ENCODE measurements at places on chromosomes 13 and 19. TPM values are rescaled to one million over a fixed set of nuclear protein-coding genes. Genes with fewer than 3 reads are reported as not detected.

GRCh38 chr13:104530741-104531140 lies 1464.5 kb upstream of the SLC10A2 start:
- no peak overlapping the region for H3K4me3 ChIP-seq
- H3K4me1 ChIP-seq = no peaks in the 10 kb centered on the region
- H3K36me3 ChIP-seq = no peaks in the 10 kb centered on the region
- no peaks in the 10 kb centered on the region for H3K27me3 ChIP-seq

- no peaks in the 10 kb centered on the region for H3K27me3 ChIP-seq
- no peaks in the 10 kb centered on the region for H3K4me1 ChIP-seq
- no peak for DNase-seq
- no peak overlapping the region for H3K4me3 ChIP-seq
- peaks cover 9% of the 10 kb centered on the region for H3K36me3 ChIP-seq
- H3K27ac ChIP-seq = no peak overlapping the region
Observed at GRCh38 chr19:24054044-24054935, 32.7 kb upstream of the ZNF254 start.

The MAU2 gene
- 56.7 TPM for total RNA-seq

The TMIGD2 gene
- 0.74 TPM for total RNA-seq

The KDELR1 gene
- total RNA-seq = 233 TPM

- no peak overlapping the region for H3K27ac ChIP-seq
- DNase-seq = no peak
- no peaks in the 10 kb centered on the region for H3K27me3 ChIP-seq
- no peak overlapping the region for H3K4me3 ChIP-seq
- H3K4me1 ChIP-seq = no peaks in the 10 kb centered on the region
Observed at GRCh38 chr19:5145521-5146511, 176.9 kb downstream of the KDM4B start.

- H3K27ac ChIP-seq = no peak overlapping the region
- no peaks in the 10 kb centered on the region for H3K27me3 ChIP-seq
- H3K36me3 ChIP-seq = no peaks in the 10 kb centered on the region
- no peak overlapping the region for H3K4me3 ChIP-seq
- DNase-seq = no peak
Observed at GRCh38 chr13:107117327-107118012, 549.5 kb upstream of the ARGLU1 start.

DNA sequence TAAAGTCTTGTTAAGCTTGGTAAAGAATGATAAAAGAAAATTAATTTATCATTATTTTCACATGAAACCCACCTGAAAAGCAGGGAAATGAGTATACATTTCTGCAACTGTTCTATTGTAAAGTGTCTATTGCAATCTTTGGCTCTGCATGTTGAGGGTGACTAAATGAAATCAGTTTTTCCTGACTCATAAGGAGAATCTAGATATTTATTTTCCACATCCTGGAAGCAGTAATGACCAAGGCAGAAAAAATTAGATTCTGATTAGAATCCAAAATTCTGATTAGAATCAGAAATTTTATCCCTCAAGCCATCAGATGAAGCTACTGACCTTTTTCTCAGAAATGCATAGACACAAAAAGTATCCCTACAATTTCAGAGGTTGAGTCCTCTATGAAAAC lies 178.4 kb downstream of the MYO16 start:
- H3K27ac ChIP-seq = no peak overlapping the region
- H3K36me3 ChIP-seq = no peaks in the 10 kb centered on the region
- no peaks in the 10 kb centered on the region for H3K4me1 ChIP-seq
- H3K27me3 ChIP-seq = no peaks in the 10 kb centered on the region
- DNase-seq = no peak
- H3K4me3 ChIP-seq = no peak overlapping the region

DNA sequence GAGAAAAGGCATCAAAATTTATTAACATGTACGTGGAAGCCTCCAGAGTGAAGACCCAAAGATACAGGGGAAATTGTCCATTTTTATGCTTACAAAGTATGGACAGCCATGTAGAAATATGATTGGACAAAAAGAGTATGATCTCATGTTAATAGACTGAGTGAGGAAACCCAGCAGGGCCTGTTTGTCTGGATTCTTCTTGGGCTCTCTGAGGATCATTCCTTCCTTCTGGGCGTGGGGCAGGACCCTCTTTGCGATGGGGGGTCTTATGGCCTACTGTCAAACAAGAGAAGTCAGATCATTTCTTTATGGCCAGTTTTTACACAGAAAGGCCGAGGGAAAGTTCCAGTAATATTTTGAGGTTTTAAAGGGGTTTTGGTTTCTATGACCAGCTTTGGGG lies 110.8 kb downstream of the ESD start:
- no peak for DNase-seq
- no peaks in the 10 kb centered on the region for H3K27me3 ChIP-seq
- H3K4me3 ChIP-seq = no peak overlapping the region
- no peak overlapping the region for H3K27ac ChIP-seq

DNA sequence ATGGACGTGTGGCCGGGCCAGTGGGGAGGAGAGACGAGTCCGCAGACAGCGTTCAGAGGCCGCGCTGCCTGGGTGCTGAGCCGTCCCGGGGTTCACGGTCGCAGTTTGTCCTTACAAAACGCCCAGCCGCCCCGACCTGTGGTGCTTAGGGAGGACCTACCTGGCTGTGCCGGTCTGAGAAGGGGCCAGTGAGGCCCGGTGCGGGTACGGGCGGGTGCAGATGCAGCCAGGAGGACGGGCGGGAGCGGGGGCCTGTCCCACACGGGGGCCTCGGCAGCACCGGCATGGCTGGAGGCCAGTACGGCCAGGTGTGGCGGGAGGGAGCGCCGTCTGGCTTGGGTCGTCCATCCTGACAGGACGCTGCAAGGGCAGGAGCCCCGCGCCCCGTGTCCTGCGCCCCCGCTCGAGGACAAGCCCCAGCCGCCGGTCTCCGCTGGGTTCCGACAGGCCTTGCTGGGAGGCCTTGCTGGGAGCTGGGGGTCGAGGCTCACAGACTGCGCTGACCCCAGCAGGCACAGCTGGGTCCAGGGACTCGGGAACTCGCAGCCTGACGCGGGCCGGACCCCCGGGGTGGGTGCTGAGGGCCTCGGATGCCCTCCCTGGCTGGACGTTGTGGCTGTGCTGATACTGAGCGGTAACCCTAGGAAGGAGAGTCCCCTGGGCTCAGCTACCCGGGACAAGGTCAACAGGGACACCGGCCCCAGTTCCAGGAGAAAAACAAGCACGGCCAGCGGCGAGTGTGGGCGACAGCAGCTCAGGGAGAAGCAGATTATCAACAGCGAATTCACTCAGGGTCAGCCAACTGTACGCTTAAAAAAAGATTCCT lies 5.3 kb upstream of the PROZ start:
- peaks cover 5% of the 10 kb centered on the region for H3K4me1 ChIP-seq
- H3K27ac ChIP-seq = no peak overlapping the region
- H3K36me3 ChIP-seq = no peaks in the 10 kb centered on the region

- H3K27me3 ChIP-seq = no peaks in the 10 kb centered on the region
- H3K4me3 ChIP-seq = no peak overlapping the region
- H3K36me3 ChIP-seq = no peaks in the 10 kb centered on the region
- H3K4me1 ChIP-seq = no peaks in the 10 kb centered on the region
Observed at GRCh38 chr13:41224113-41225110, 30.0 kb upstream of the KBTBD7 start.

DNA sequence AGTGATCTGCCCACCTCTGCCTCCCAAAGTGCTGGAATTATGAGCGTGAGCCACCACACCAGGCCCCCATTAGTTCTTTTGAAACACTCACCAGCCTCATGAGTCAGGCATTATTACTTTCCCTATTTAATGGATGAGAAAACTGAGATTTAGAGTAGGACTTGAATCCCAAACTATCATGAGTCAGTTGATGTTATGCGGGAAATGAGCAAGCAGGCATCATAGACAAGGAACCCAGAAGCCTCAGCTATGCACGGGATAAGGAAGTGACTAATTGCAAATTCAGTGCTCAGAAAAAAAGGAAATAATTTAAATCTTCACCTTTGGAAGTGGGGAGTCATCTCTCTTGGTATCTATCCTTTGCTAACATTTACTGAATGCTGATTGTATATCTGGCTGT lies 217.5 kb downstream of the ABCC4 start:
- DNase-seq = no peak
- no peaks in the 10 kb centered on the region for H3K36me3 ChIP-seq
- H3K4me1 ChIP-seq = no peaks in the 10 kb centered on the region
- no peaks in the 10 kb centered on the region for H3K27me3 ChIP-seq

DNA sequence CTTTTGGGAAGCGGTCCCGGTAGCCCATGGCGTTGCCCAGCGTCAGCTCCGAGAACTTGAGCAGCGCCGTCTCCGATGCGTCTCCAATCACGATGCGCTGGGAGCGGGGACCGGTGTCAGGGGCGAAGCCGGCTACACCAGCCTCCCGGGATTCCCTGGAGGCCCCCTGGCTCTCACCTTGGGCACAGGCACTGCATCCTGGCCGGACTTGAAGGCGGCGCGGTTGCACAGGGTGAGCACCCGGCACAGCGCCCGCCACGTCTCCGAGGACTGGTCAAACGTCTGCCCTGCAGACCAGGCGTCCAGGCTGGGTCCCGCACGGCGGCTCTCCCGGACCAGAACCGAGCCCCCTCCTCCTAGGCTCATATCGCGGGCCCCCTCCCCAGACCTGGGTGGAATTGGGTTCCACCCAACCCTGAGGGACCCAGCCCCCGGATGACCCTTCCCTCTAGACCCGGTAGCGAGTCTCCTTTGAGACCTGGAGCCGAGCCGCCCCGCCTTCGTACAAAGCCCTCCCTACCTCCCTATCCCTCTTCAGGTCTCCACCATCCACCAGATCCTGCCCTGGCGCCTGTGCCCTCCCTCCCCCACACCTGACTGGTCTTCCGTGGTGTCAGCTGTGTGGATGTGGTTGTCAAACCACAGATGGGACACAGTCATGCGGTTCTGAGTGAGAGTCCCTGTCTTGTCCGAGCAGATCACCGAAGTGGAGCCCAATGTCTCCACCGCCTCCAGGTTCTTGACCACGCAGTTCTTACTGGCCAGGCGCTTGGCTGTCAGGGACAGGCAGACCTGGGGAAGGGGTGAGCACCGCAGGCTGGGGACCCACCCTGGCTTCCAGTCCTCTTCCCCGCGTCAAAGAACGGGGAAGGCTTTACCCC lies 4.8 kb downstream of the ATP4A start:
- DNase-seq = no peak
- no peaks in the 10 kb centered on the region for H3K36me3 ChIP-seq
- H3K27me3 ChIP-seq = peaks cover 13% of the 10 kb centered on the region

- H3K27ac ChIP-seq = no peak overlapping the region
- H3K27me3 ChIP-seq = no peaks in the 10 kb centered on the region
- no peaks in the 10 kb centered on the region for H3K36me3 ChIP-seq
- DNase-seq = peak; percentile 32
- no peak overlapping the region for H3K4me3 ChIP-seq
Observed at GRCh38 chr13:25085125-25085742, 10.7 kb upstream of the PABPC3 start.

GRCh38 chr19:31226151-31226935 lies 122.9 kb downstream of the TSHZ3 start:
- no peak for DNase-seq
- H3K36me3 ChIP-seq = no peaks in the 10 kb centered on the region
- H3K27me3 ChIP-seq = no peaks in the 10 kb centered on the region
- no peak overlapping the region for H3K4me3 ChIP-seq

DNA sequence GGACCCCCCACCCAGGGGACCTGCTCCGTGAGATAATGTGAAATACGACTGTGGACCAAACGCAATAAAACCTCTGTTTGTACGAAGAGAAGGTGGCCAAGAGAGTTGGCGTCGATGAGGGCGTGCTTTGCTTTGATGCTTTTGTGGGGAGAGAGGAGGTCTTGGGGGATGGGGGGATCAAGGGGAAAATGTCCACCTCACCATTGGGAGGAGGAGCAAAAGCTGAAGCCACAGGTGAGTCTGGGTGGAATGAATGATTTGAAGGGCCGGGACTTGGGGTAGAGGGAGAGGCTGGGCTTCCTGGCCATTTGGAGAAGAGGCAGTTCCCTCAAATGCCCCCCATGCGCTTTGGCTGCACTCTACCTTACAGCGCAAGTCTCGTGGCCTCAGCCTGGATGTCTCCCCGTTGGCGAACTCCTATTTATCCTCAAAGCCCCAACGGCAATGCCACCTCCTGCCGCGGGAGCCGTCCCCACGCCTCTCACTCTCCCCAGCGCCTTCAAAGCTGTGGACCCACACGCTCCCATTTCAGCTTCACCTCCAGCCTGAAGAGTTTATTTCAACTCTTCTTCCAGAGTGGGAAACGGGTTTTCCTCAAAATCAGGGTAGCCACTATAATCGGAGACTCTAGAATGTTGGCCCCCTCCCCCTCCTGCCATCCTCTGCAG lies 795 bp upstream of the ABCA7 start:
- H3K27me3 ChIP-seq = no peaks in the 10 kb centered on the region
- H3K4me1 ChIP-seq = peaks cover 23% of the 10 kb centered on the region
- peak overlapping the region; percentile 76 for H3K27ac ChIP-seq
- peak overlapping the region; percentile 52 for H3K4me3 ChIP-seq

DNA sequence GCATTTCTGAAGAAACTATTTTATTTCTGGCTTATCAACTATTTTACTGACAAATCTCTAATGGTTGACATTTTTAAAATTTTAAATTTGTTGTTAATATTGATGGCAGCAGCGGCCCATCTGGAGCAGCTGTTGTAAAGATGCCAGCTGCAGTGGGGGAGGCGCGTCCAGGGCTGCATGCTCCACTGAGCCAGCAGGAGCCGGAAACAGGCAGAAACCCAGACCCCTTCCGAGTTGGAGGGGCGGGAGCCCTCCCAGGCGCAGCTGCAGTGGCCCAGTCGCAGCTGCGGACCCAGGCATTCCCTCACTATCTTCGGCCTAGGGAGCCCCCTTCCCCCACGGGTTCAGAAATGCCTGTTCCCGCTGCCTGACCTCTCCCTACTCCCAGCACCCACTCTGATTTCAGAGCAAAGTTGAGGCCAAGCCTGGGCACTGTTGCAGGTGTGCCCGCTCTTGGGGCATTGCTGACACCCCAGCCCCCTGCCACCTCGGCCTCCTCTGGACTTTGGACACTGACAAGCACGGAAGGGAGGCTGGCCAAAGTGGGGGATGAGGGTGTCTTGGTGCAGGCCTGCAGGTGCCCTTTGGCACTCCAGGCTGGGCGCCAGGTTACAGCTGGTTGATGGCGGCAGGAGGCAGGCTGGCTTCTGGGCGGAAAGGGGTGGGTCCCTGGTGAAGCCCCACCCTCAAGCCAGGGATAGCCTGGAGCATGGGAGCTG lies 69.2 kb downstream of the PIBF1 start:
- no peak overlapping the region for H3K4me3 ChIP-seq
- H3K27ac ChIP-seq = no peak overlapping the region
- no peaks in the 10 kb centered on the region for H3K4me1 ChIP-seq
- H3K36me3 ChIP-seq = no peaks in the 10 kb centered on the region
- peak; percentile 22 for DNase-seq
- H3K27me3 ChIP-seq = no peaks in the 10 kb centered on the region

DNA sequence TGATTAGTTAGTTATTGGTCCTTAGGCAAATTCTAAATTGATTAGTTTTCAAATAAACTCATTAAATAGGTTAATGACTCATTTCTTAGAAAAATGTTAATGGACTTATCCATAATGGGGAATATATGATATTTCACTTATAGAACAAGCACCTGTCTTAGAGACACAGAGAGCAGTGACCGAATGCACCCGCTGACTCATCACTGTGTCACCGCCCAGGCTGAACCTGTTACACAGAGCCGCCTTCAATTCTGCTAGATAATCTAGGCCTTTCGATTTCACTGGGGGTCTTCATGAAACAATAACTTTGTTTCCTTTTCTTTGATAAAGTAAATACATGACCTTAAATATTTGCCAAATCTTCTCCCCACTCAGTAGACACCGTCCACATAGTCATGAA lies 13.1 kb downstream of the IRS2 start:
- no peaks in the 10 kb centered on the region for H3K27me3 ChIP-seq
- no peak overlapping the region for H3K27ac ChIP-seq
- H3K36me3 ChIP-seq = no peaks in the 10 kb centered on the region
- no peak for DNase-seq
- peaks cover 5% of the 10 kb centered on the region for H3K4me1 ChIP-seq
- H3K4me3 ChIP-seq = no peak overlapping the region
